ENCODE measurements at places on chromosomes 2 and 18.

DNA sequence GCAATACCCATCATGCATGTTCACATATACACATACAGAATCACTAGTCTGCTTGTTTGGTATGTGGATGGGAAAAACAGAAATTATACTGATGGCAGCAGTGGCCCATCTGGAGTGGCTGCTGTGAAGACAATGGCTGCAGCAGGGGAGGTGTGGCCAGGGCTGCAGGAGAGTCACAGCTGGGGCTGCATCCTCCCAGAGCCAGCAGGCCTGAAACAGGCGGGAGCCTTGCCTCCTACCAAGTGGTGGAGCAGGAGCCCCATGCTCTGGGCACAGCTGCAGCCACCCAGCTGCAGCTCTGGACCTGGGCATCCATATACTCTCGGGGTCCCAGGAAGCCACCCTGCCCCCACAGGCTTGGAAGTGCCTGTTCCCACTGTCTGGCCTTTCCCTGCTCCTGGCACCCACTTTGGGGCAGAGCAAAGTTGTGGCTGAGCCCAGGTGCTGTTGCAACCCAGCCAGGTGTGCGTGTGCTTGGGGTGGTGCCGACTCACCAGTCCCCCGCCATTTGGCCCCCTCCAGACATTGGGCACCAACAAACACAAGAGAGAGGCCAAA is 136.6 kb downstream of the SPAG16 start:
- no peak for DNase-seq

GRCh38 chr2:10038716-10039115 is 4.6 kb upstream of the KLF11 start:
- DNase-seq = no peak

DNA sequence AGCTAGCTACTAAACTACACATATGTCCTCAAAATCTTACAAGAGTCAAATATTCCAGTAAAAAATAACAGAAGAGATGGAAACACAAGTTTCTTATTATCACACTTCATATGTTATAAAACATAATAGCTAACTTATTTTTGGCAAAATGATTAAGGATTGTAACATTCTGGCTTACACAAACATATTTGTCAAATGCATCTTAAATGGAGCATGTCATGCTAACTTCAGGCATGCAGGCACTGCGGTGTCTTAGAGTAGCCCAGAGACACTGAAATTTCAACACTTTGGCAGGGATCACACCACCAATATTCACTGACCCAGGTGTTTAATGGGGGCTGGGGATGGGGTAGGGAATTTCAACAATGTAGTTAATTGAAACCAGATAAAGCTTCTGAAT is 51.6 kb downstream of the LDAH start:
- no peak for DNase-seq

DNA sequence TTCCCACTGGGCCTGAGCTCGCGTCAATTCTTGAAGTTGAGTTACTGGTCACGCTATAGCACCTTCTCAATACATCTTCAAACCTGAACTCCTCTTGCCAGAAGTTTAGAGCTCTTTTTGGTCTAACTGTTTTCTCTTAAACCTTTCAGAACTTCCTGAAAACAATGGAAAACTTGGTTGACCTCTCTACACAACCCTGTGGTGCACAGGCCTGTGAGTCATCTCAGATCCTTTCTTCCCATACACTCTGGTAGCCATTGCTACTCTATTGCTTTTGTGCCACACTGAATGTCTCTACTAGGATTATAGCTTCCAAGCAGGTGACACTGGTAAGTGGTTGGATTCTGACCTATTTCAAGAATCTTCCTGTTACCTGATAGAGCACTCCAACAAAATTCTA is 321.5 kb upstream of the FSIP2 start:
- no peak for DNase-seq

Measured in fibroblast of the aortic adventitia (primary cell).